ENCODE measurements at places on chromosomes 4 and X.

DNA sequence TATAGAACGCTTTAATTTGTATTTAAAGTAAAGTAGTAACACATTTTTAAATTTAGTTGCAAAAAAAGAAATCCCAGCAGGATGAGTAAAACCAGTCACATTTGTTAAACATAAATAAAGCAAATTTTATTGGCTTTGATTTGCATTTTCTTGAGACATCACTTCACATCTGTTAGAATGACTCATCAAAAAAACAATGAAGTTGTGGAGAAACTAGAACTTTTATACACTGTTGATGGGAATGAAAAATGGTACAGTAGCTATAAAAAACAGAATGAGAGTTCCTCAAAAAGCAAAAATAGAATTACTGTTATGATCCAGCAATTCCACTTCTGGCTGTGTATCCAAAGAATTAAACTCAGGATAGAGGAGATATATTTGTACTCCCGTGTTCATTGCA is 454.0 kb upstream of the KLHL4 start:
- DNase-seq, result no peak

- no peak for DNase-seq
Measured at GRCh38 chrX:17433965-17434364, 59.0 kb downstream of the NHS start.

DNA sequence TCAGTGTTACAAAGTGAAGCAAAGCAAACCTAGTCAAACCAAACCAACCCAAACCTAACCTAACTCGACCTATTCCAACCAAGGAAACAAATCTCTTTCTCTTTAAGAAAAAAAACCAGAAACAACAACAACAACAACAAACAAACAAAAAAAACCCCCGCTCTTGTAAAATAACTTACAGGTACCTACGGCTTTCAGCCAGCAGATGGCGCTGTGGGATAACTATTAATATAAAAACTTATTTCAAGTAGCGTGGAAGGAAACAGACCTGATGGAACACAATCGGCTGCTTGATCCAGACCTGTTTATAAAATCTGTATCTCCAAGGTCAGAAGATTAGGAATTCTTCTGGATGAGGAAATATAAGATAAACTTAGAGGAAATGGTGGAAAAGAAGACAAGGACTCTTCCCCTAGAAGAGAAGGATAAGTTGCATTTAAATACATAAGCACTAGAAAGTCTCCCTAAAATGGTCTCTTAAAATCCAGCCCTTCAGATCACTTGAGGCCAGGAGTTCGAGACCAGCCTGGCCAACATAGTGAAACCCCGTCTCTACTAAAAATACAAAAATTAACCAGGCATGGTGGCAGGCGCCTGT is 34.4 kb upstream of the CDKL5 start:
- peak; percentile 70 for DNase-seq

DNA sequence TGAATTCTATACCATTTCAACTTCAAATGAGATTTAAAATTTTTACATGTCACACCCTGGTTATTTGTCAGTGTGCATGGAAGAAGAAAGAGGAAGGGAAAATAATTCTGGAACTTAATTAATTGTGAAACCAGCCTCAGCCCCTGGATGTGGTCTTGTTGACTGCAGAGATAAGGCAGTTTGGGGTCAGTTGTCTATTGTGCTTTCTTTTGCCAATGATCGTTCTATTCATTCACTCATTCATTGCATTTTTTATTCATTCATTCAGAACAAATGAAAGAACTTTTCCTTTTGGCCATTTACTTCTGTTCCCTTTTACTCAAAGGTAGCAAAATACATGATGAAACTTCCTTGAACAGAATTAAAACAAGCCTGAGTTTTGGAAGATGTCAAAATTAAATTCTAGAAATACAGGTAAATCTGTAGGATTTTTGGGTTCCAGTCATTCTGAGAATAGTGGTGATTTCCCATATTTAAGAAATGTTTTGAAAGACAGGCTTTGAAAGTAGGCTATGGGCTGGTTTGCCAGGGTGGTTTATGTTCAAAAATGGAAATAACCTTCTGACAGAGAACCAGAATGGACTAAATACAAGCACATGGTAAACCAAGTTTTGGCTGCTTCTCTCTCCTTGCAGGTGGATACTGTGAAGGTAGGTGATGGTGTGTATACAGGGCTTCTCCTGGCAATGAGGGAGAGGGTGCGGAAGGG is 35.7 kb downstream of the PARM1 start:
- no peak for DNase-seq

DNA sequence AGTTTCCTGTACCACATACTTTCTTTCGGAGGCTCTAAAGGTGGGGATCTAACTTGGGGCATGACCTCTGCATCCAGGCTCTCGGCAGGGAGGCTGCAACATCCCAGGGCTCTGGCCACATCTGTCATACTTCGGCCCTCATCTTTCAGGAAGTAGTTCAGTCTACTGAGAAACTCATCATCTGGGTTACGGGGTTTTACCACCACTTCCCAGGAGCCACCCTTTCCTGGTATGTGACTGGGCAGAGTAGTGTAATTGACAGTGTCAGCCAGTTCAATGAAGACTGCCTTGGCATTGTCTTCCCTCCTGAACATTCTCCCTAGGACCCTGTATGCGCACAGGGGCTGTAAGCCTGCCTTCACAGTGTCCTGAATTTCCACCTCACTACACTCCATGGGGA is 2.8 kb downstream of the PNMA5 start:
- no peak for DNase-seq

GRCh38 chrX:112746812-112747595 is 67.3 kb upstream of the LHFPL1 start:
- no peak for DNase-seq

GRCh38 chr4:111636961-111637585 is 508.2 kb upstream of the FAM241A start:
- no peak for DNase-seq

- DNase-seq, result no peak
Measured at GRCh38 chr4:113094802-113095201, 45.3 kb downstream of the ANK2 start.
